Upper lobe of right lung (tissue), 1 donor: ENCODE measurements at places on chromosomes 12 and 14. TPM values are rescaled to one million over a fixed set of nuclear protein-coding genes. Genes with fewer than 3 reads are reported as not detected.

DNA sequence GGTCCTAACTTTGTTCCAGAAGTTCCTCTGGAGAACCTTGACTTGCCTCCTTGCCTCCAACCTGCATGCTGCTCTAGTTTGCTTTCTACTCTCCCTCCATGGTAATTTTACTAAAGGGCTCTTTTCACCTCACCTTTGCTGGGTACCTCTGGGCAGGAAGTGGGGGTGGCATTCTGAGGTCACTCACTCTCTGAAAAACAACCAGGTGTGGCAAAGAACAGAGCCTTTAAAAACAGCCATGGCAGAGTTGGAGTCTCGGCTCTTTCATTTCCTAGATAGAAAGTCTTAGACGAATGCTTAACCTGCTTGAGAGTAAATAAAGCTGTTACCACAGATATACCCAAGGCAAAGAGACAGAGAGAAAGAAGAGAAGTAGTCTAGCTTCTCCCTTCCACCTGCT lies 827.9 kb downstream of the BCL11B start:
- no peaks in the 10 kb centered on the region for H3K4me1 ChIP-seq
- H3K27me3 ChIP-seq = no peaks in the 10 kb centered on the region
- no peaks in the 10 kb centered on the region for H3K36me3 ChIP-seq
- no peak overlapping the region for H3K4me3 ChIP-seq

Gene KCNC2
- total RNA-seq = not detected

DNA sequence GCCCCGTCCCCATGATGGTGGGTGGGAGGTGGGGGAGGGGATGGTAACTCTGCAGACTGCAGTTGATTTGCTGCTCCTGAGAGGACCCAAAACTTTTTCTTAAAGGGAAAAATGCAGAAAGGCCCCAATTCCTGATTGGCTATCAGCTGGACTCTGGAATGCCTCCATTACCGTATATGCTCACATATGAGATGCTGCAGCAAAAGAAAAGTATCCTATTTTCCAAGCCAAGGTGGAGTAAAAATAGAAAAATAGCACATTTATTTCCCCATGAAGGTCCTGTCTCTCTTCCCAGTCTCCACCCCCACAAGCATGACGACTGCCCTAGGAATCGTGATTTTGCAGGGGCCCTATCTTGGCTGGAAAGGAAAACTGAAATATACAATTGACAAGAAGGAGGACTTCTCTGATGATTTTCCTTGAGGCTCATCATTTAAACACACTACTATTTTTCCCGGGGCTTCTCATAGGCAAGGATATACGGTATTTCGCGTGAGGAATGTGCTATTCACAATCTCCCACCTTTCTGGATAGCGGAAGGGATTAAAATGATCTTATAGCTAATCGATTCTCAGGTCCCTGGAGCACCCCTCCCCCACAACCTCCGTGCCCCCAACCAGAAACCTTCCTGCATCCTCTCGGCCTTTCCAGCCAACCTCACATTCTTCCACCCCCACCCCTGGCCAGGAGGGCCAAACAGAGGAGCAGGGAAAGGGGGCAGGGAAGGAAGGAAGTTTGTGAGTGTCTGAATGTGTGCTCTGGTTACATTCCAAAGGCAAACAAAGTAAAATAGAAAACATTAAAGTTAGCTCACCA lies 138.9 kb upstream of the CCND2 start:
- H3K27me3 ChIP-seq = no peaks in the 10 kb centered on the region
- no peak for DNase-seq
- no peak overlapping the region for H3K27ac ChIP-seq
- H3K36me3 ChIP-seq = no peaks in the 10 kb centered on the region
- H3K4me3 ChIP-seq = no peak overlapping the region
- H3K4me1 ChIP-seq = no peaks in the 10 kb centered on the region

DNA sequence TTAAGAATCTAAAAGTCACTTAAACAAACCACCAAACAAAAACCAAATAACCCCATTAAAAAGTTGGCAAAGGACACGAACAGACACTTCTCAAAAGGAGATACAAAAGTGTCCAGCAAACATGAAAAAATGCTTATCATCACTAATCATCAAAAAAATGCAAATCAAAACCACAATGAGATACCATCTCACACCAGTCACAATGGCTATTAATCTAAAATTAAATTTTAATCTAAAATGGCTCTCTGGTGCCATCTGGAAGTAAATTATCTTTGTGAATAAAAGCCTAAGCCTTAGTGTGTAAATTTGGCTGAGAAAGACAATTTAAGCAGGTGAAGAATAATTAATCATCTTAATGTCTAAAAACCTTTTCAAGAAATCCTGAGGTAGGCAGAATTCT lies 204.5 kb upstream of the PPFIA2 start:
- H3K27me3 ChIP-seq = no peaks in the 10 kb centered on the region
- H3K4me3 ChIP-seq = no peak overlapping the region
- H3K36me3 ChIP-seq = no peaks in the 10 kb centered on the region
- no peaks in the 10 kb centered on the region for H3K4me1 ChIP-seq

Gene EVL
- total RNA-seq = 206 TPM

DNA sequence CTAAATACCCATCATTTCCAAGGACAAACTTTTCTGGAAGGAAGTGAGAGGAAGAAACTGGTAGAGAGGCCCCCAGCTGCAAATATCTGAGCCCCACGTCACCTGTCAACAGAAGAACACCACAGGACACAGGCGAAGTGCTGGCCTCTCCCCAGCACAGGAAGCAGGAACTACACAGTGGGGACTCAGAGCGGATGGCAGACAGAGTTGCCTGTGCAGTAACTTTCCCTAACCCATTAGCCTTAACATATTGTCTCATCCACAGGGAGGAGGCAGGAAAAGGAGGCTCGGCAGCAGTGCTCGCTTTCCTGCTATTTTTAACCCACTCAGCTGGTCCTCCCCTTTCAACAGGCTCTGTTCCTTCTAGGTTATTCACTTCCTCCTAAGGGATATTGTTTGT lies 111.5 kb upstream of the TMPO start:
- no peak for DNase-seq
- H3K36me3 ChIP-seq = no peaks in the 10 kb centered on the region
- H3K4me1 ChIP-seq = peaks cover 7% of the 10 kb centered on the region
- no peaks in the 10 kb centered on the region for H3K27me3 ChIP-seq

- no peak overlapping the region for H3K4me3 ChIP-seq
- no peaks in the 10 kb centered on the region for H3K27me3 ChIP-seq
- no peaks in the 10 kb centered on the region for H3K36me3 ChIP-seq
- no peak for DNase-seq
- peaks cover 38% of the 10 kb centered on the region for H3K4me1 ChIP-seq
- H3K27ac ChIP-seq = peak overlapping the region; percentile 86
Observed at GRCh38 chr12:14258575-14258940, 106.9 kb upstream of the ATF7IP start.

Gene SERPINA1
- 1,017 TPM for total RNA-seq

DNA sequence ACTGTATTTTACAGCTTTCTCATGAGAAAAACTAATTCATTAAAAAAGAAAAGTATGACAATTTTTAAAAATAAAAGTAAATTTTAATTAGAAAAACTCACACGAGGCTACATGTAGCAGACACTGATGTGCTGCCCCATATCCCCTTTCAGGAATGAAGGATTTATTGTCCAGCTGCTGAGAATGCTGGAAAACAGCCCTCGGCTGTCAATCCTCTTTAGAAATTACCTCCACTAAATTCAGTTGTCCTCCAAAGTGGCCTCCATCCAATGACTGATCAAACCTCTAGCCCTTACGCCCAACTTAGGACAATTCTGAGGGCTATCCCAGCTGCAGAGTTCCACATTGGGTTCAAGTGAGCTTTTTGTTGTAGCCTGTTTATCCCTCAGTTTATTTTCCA lies 29.8 kb upstream of the AP4S1 start:
- no peak overlapping the region for H3K27ac ChIP-seq
- no peak for DNase-seq
- H3K4me3 ChIP-seq = no peak overlapping the region
- H3K4me1 ChIP-seq = peaks cover 30% of the 10 kb centered on the region

Gene CAPS2
- total RNA-seq = 9.0 TPM

- no peaks in the 10 kb centered on the region for H3K27me3 ChIP-seq
- no peaks in the 10 kb centered on the region for H3K4me1 ChIP-seq
- H3K36me3 ChIP-seq = no peaks in the 10 kb centered on the region
- H3K4me3 ChIP-seq = no peak overlapping the region
Observed at GRCh38 chr14:47220096-47220495, 455.3 kb downstream of the MDGA2 start.

Gene FBRSL1
- 49.5 TPM for total RNA-seq

Gene CLEC14A
- 87.6 TPM for total RNA-seq

DNA sequence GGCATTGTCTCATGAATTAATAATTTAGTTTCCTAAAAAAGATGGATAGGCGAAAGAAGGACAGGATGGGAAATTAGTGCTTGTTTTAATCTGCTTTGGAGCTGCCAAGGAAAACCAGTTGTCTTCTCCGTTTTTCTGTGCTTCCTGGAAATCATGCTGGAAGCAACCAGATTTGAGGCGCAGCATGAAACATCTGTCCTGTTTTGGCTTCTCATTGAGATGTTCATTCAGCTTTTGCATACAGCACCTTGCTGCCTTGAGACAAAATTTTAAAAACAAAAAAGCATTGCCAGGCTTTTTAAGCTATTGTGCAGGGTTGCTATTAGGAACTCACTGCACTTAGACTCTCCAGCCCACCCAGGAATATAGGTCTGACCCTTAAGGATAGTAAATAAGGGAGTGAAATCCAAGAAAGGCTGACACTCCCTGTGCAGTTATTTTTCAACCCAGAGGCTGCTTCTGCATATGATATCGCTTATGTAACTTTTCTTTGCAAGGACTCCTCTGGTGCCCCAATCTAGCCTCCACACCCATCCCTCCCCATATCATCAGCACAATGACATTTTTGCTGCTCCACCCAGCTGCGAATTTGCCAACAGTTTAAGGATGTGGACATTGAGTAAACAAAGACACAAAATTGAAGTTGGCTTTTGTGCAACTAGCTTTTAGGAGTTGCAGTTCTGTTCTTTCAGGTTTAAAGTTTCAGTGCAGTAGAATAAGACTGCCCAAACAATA lies 46.9 kb upstream of the MDM1 start:
- no peak overlapping the region for H3K27ac ChIP-seq
- H3K4me3 ChIP-seq = no peak overlapping the region
- H3K27me3 ChIP-seq = no peaks in the 10 kb centered on the region

Gene HOXC9
- 0.61 TPM for total RNA-seq

- H3K27me3 ChIP-seq = no peaks in the 10 kb centered on the region
- H3K36me3 ChIP-seq = no peaks in the 10 kb centered on the region
- no peak for DNase-seq
- no peaks in the 10 kb centered on the region for H3K4me1 ChIP-seq
- no peak overlapping the region for H3K4me3 ChIP-seq
Observed at GRCh38 chr14:79098324-79098723, 928.2 kb downstream of the NRXN3 start.

DNA sequence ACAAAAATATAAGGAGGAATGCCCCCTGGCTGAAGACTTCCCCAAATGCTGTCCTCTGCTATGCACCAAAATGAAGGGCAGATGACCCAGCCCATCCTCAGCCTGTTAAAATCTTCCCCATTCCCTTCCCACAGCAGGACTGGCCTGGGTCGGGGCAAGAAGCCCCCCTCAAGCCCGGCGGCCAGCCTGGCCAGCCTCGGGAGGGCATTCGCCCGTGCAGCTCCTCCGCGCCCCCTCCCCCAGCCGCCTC lies 413 bp downstream of the RARG start:
- H3K36me3 ChIP-seq = no peaks in the 10 kb centered on the region
- peak overlapping the region; percentile 76 for H3K4me3 ChIP-seq
- H3K4me1 ChIP-seq = peaks cover 21% of the 10 kb centered on the region
- H3K27ac ChIP-seq = peak overlapping the region; percentile 83
- no peaks in the 10 kb centered on the region for H3K27me3 ChIP-seq

DNA sequence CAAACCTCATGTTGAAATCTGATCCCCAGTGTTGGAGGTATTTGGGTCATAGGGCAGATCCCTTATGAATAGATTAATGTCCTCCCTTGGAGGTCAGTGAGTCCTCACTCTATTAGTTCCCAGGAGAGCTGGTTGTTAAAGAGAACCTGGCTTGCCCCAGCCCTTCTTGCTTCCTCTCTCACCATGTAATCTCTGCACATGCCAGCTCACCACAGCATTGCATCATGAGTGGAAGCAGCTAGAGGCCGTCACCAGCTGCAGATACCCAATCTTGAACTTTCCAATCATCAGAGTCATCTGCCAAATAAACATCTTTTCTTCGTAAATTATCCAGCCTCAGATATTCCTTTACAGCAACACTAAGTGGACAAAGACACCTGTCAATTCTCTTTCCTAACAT lies 161.8 kb upstream of the IGF1 start:
- no peak for DNase-seq
- no peaks in the 10 kb centered on the region for H3K27me3 ChIP-seq
- no peaks in the 10 kb centered on the region for H3K4me1 ChIP-seq

DNA sequence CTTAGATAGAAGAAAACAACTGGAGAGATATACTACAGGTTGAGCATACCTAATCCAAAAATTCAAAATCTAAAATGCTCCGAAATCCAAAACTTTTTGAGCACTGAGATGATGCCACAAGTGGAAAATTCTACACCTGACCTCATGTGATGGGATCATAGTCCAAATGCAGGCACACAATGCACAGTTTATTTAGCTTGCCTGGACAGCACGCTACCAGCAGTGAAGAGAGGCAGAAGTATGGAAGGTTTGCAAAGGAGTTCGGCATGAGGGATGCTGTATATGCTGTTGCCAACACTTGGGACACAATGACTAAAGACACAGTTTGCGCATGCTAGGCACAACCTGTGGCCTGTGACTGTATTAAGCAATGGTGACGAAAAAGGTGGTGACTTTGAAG lies 58.1 kb upstream of the CAND1 start:
- DNase-seq = no peak
- no peaks in the 10 kb centered on the region for H3K36me3 ChIP-seq
- no peaks in the 10 kb centered on the region for H3K4me1 ChIP-seq
- H3K27me3 ChIP-seq = no peaks in the 10 kb centered on the region
- H3K27ac ChIP-seq = no peak overlapping the region
- no peak overlapping the region for H3K4me3 ChIP-seq

- H3K4me1 ChIP-seq = peaks cover 99% of the 10 kb centered on the region
- H3K27ac ChIP-seq = peak overlapping the region; percentile 93
- DNase-seq = peak; percentile 80
- peaks cover 47% of the 10 kb centered on the region for H3K36me3 ChIP-seq
- H3K27me3 ChIP-seq = no peaks in the 10 kb centered on the region
Observed at GRCh38 chr12:109462868-109463692, 14.0 kb downstream of the KCTD10 start.

- H3K27me3 ChIP-seq = no peaks in the 10 kb centered on the region
- no peak for DNase-seq
- H3K27ac ChIP-seq = no peak overlapping the region
Observed at GRCh38 chr14:74824997-74825396, 50.9 kb downstream of the PROX2 start.

Gene BEGAIN
- 1.5 TPM for total RNA-seq

GRCh38 chr12:110816779-110817178 lies 30.0 kb upstream of the CCDC63 start:
- no peak for DNase-seq
- no peak overlapping the region for H3K4me3 ChIP-seq
- H3K4me1 ChIP-seq = no peaks in the 10 kb centered on the region
- no peak overlapping the region for H3K27ac ChIP-seq
